Suppressor macrophage treated with lipopolysaccharide for 4 hours (primary cell): ENCODE measurements at places on chromosomes 4 and X.

GRCh38 chrX:103656617-103657016 is 27.8 kb downstream of the TCEAL1 start:
- no peak for DNase-seq

- DNase-seq: peak; percentile 12
Measured at GRCh38 chrX:80285131-80285773, 135.0 kb upstream of the TENT5D start.

DNA sequence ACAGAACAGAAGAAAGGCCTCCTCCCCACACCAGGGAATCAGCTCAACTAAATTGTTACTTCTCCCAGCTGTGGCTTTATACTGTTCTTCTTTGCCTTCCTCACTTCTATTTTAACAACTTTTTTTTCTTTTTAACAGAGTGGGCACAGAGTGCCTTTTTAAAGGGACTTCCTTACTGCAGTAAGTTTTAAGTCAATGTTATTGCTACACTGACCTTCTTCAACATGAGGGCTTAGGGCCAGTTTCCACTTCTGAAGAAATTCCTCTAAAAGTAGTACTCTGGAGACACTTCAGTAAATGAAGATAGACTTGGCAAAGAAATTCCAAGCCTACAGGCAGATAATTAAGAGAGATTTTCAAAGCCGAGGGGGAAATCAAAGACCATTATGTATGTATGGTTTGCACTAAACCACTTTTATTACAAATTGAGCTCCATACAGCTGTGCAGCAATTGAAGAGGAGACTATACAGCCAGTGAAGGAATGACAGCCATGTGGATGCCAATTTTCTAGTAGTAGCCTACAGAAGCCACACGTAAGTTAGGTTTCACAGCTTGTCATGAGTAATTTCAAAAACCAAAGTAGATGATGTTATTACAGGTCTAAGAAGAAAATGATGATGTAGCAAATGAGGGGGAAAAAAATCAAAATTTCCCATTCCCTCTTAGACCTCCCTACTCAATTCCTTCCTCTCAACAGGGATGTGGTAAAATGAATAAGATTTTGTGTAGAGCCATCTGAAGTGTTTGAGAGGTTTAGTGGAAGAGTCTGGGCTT is 36.9 kb upstream of the RASGEF1B start:
- peak; percentile 54 for DNase-seq

DNA sequence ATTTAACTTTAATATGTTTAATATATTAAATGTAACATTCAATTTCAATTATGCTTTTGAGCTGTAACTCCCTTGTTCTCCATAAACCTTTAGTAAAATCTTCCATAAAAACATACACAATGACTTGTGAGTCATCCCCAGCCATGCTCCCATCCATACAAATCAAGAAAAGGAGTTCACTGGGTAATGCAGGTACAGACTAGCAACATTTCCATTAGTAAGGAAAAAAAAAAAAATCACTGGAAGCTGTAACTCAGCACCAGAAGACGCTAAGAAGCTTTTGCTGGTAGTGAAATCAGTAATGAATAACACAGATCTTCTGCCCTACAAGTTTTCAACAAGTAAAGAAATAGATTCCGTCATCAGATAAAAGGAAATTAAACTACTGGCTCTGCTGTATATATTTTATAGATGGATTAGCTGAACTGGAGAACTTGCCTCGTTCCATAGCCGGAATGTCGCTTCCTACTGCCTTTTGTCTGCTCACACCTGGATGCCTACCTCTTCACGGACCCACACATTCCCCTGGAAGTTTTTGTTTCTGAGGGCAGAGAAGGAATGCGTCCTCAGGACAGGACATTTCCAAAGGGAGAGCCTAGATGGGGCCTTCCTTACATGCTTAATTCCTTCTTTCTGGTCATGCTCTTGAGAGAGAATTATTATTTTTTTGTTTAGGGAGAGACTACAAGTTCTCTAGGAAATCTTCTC is 298.4 kb upstream of the ANKRD50 start:
- no peak for DNase-seq

DNA sequence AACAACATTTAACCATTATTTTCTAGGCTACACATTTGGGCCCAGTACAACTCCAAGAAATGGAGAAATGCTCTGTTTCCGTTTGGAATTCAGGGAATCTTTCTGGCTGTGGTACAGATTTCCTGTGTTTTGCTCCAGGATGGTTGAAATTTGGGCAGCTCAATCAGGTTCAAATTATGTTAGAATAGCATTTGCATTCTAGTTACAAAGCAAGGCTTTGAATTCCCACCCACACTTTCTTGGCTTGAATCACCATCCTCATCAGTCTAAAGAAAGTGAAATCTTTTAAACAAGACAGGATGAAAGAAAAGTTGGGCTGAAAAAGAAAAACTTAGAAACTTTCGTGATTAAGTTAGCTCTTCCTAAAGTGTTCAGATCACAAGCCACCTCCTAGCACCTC is 98.1 kb upstream of the VCX3B start:
- DNase-seq: no peak

DNA sequence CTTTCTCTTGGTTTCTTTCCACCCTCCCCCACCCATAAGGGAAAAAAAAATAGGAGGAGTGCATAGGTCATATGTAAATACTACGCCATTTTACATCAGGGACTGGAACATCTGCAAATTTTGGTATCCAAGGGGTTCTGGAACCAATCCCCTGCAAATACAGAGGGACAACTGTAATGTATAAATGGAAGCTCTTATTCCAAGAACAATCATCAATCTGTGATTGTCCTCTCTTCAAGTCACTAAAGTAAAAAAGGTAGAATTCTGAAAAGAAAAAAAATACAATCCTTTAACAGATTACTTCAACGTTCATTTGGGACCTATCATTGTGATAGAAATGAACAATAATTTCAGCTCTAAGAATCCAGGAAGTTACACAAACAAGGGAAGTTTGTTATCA is 13.6 kb downstream of the PPA2 start:
- no peak for DNase-seq

DNA sequence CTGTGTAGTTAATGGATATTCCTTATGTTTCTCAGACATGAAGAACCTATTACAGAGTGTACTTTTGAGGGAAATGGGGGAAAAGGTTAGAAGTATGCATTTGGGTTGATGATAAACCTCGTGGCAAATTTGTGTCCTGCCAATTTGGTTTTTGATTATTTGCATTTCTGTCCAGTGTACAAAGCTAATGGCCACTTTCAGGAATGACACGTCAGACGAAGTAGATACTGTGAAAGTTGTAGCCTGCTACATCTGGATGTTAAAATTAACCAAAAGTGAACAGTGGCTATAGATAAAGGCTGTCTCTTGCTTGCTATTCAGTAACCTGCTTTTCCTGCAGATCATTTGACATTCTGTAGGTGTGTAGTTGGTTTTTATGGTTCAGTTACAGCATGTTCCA is 1.0 kb downstream of the PRDX4 start:
- DNase-seq: no peak
